Globus pallidus (tissue), 1 donor: ENCODE measurements at places on chromosomes 11 and 22.

DNA sequence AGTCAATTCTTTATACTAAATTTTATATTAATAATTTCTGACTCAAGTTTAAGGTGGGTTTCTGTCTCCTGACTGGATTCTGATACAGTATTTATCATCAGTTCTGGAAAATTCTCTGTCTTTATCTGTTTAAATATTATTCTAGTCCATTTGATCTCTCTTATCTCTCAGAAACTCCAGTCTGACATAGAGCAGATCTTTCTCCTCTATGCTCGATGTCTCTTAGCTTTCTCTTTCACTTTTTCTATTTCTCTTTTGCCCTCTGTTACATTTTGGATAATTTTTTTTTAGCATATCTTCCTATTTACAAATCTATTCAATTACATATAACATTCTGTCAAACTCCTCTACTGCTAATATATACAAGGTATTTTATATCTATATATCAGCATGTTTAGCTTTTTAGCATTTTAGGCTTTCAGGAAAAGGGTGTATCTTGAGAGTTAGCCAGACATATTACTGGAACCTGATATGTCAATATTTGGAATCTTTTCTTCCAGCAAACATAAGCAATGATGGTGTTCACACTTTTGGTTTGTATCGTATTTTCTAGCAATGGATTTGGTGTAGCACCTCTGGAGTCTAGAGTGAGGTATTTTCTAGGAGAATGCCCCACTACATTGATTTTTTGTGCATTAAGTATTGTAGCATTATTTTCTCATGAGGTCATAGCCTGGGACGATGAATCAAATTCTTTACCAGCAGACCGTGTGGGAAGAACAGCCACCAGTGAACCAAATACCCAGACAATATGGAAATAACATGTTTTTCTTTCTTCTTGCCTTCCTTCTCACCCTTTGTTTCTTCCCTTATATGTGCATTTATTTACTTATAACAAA is 4.1 kb upstream of the NNMT start:
- no peak for DNase-seq

- DNase-seq = no peak
These were observed 2.4 kb downstream of the CCS start for GRCh38 chr11:66595245-66595904.

DNA sequence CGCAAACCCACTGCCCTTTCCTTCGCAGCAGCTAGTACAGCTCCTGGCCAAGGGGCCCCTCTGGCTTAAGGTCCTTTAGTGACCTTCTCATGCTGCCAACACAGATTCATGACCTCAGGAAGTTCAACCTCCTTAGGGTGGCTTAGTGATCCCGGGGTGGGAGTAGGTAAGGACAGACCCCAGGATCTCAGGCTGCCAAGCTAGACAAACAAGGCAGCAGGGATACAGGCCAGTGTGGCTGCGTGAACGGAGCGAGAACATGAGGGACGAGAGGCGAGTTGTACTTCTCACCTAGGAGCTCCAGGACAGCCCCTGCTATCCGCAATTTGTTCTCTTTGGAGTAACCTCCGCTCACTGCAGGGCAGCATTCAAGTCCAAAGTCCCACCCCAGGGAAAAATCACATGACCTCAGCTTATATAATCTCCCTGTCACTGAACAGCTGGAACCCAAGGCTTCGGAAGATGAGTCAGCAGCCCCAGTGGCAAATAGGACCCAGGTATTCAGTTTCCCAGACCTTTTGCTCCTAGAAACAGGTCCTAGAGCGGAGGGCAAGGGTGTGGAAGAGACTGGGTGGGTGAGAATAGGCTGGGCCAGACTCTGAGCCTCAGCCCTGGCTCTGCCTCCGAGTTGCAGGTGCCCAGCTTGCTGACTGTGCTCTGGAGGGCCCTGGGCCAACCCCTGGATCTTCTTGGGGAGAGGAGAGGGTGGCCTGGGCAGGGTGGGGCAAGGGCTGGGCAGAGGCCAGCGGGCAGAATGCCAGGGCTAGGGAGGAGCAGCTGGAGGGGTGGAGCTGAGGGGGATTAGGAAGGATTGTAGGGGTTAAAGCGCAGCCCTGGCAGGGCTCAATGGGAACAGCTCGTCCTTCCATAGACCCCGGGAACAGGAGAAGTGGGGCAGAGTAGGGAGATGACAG is 13.1 kb downstream of the USP2 start:
- no peak for DNase-seq

GRCh38 chr11:34330653-34331052 is 27.2 kb downstream of the ABTB2 start:
- DNase-seq = no peak
